ENCODE measurements at places on chromosomes 6 and 20.

DNA sequence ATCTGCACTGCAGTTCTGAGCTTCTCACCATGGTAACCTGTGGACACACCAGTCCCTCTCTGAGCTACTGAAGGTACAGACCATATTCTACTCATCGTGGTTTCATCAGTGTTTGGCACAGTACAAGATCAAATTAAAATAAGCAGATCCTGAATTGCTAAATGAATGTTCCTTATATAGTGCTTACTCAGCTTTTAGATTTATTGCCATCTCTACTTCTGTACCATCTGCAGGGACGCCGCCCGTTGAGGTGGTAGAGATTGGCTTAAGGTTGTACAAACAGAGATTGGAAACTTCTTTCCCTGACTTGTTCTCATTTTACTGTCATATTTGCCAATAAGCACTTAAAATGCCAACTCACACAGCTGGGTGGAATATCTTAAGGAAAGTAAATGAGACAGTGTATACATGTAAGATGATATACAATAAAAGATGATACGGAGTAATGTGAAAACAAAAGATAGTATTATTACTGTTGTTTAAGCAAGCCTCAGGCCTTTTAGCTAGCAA is 223.4 kb upstream of the FOXQ1 start:
- DNase-seq = no peak

GRCh38 chr6:127784468-127784867 is 116.4 kb downstream of the THEMIS start:
- DNase-seq = no peak

DNA sequence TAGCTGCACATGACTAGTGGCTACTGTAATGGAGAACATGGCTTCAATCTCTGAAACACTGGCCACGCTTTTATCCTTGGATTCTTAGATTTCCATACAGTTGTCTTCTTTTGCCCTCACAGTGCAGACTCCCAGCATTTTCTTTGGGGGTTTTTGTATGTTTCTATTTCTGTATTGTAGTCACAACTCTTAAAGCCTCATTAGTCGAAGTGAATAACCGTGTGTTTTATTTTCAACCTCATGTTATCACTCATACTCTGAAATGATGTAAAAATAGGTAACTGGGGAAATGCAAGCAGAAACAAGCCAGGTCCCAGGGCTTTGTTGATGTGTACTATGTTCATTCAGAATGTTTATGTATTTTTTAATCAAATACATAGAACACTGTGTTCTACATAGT is 162.9 kb downstream of the JARID2 start:
- no peak for DNase-seq

- DNase-seq = no peak
Observed at GRCh38 chr6:47427680-47428079, 49.9 kb upstream of the CD2AP start.

GRCh38 chr20:49562311-49563014 is 5.5 kb downstream of the PTGIS start:
- DNase-seq = no peak

GRCh38 chr20:36268440-36269342 is 32.4 kb downstream of the AAR2 start:
- no peak for DNase-seq

DNA sequence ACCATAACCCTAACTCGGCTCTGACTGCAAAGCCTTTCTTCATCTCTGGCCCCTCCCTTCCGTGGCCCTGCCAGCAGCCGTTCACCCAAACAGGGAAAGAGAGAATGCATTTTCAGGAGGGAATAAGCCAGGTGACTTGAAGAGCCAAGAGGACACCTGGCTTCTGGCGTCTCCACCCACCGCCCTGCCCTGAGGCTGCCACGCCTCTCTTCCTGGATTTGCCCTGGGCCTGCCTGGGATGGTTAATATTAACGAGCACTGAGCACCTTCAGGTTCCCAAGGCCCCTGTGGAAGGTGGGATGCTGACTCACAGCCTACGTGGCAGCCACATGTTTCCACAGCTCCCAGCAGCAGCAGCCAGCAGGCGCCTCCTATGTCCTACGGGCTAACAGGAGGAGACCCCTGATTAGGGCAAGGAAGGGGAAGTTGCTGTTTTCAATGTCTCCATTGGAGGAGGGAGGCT is 138.0 kb upstream of the RREB1 start:
- no peak for DNase-seq

GRCh38 chr20:40956542-40957264 is 71.9 kb upstream of the TOP1 start:
- no peak for DNase-seq

- DNase-seq = no peak
Observed at GRCh38 chr20:7449269-7449668, 491.0 kb downstream of the HAO1 start.

GRCh38 chr6:112199001-112199403 is 55.4 kb downstream of the LAMA4 start:
- DNase-seq = no peak

- DNase-seq = no peak
Observed at GRCh38 chr6:128601060-128601459, 80.7 kb upstream of the PTPRK start.

DNA sequence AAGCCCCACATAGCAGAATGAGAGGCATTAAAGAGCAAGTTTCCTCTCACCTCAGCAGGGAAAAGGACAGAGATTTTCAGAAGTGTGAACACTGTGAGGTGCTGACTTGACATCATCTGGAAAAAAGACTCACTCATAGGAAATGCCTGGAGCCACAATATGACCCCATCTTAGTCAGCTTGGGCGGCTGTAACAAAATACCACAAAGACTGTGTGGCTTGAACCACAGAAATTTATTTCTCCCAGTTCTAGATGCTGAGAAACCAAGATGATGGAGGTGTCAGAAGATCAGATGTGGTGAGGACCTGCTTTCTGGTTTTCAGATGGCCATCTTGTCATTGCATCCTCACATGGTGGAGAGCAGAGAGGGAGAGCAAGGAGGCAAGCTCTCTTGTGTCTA is 253.1 kb downstream of the ADGB start:
- DNase-seq = no peak

DNA sequence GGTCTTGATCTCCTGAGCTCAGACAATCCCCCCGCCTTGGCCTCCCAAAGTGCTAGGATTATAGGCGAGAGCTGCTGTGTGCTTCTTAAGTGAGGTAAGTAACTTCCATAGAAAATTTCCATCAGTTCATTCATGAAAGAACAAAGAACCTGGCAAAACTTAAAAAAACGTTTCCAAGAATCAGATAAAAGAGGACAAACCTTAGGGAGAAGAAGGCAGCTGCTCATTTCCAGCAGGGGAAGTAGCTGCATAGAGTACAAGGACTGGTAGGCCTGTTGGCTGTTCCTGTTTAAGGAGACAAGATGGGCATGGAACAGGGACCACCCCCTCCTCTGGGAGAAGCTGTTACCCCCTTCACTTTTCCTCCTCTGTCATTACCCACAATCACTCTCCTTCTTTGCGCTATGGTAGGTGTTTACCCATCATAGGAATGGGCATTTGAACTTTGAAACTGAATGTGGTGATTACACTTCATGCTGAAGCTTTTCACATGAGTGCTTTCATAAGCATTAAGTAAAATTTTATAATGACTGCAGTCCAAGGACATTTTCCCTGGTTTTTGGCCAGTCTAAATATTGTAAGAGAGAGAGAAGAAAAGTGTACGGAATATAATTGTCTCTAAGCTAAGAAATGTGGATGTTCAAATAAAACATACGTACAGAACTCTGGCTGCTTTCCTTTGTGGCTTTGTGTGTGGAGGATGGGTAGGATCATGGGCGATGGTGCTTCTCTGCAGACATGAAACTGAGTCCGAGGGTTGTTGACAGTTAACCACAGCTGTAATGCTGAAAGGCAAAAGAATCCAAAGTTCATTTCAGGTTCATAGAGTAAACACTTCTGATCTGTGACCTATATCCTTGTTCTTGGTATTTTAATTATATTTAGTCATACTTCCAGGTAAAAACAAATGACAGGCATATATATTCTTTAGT is 56.4 kb downstream of the CCN2 start:
- DNase-seq = no peak

DNA sequence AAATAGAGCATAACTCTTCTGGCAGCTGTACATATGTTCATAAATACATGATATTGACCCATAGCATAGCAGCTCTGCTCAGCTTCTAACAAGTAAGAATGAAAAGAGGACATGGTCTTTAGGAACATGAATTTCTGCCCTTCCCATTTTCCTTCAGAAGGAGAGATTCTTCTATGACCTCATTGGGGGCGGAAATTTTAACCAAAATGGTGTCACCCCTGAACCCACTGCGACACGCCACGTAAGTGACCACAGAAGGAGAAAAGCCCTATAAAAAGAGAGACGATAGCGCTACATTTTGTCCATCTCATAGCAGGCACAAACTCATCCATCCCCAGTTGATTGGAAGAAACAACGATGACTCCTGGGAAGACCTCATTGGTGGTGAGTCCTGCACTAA is at the start of gene IL17A:
IL17A (plus strand) TSS at position 301 of the 400 bp plus-strand sequence; CDS start at position 358, 57 bp downstream.
- no peak for DNase-seq

DNA sequence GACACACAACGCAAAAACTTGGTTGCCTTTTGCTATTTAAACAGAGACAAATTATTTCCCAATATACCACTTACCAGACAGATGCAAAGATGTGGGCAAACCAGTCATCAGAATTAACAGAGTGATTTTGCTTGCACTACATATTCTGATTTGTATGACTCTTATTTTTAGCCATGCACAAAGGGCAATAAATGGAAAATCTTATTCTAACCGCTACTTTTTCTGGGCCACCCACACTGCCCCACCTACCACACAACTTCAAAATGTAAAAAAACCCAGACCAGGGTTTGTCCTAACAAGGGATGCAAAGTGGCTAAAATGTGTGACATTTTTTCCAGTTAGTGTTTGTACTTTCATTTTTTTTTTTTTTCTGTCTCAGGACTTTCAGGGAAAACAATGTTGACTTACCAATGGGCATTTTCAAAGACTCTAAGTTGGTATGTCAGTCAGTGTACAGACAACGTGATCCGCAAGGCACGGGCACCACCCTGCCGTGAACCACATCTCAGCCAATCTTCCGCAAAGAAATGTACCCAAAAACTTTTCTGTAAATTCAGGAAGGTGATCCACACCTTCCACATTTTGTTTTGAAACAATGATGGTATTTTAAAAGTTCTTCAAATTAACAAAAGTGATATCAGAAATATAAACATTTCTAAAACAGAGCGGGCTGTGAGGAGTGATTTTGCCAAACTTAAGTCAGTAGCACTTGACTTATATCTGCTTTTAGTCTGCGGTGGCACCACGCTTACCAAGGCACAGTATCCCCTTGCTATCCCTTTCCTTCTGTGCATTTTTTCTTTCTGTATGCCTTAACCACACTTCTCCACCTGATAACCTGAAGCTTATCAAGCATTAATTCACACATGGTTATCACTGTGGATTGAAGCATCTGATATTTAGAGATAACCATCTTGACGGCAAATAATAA is 185.6 kb downstream of the GJA10 start:
- DNase-seq = no peak

DNA sequence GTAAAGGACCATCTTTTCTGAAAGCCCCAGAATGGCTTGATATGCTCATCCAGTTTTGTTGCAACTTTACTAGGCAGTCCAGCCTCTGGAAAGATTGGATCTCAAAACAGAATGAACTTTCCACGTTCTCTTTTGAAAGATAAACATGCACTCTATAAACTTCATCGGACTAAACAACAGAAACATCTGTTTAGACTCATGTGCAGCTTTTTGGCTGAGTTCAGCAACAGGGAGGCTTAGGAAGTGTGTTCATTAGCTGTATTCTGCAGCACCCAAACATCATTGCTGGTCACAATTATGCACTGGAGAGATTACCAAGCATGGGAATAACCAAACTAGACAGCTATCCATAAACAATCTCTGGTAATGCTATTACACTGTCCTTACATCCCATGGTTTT is 180.5 kb downstream of the TENT5A start:
- no peak for DNase-seq

GRCh38 chr20:41034239-41034638 is 5.6 kb downstream of the TOP1 start:
- DNase-seq = peak; percentile 46

- no peak for DNase-seq
Observed at GRCh38 chr6:149409617-149410016, 9.6 kb downstream of the SUMO4 start.

DNA sequence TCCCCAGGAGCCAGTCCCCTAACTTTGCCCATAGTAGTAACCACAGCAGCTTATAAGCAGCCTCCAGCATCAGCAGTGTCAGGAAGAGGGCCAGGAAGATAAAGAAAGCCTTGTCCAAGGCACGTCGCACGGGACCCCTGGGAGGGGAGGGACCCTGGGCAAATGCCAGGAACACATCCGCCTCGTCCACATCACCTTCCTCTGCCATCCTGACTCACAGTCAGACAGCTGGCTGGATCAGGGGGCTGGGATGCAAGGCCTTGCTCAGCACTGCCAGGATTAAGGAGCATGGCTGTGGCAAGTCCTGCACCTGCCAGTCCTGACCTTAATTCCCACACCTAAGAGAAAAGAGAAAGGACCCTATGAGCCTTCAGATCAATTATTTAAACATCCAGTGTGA is 11.5 kb upstream of the ZBTB22 start:
- no peak for DNase-seq

DNA sequence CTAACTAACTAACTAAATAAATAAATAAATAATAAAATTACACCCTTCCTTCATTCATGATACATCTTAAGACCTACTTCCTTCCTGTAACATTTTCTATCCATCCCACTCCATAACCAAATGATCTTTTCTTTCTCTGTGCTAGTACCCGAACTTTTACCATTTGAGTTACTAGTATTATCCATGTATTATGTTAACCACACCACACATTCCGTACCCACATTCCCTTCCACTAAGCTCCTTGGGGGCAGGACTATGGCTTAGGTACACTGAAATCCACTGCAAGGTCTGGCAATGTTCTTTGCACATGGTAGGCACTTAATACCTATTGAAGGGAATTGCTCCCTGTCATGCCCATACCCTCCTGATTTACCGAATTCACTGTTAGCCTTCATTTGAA is 24.9 kb downstream of the REPS1 start:
- no peak for DNase-seq

DNA sequence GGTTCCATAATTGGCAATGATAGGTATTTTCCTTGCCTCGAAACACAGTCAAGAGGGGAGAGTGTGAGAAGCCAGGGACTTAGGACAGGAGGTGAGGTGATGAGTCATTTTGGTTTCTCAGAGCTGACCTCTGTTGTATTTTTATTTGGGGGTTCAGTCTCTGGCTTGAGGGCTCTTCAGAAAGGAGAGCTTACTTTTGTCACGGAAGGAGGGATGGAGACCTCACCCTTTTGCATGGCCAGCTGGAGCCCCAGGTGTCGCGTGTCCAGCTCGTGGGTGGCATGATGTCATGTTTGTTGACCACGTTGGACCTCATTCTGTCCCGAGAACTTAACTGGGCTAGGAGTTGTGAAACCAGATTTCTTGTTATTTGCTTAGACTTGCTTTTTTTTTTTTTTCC is 293.9 kb downstream of the QKI start:
- DNase-seq = no peak

DNA sequence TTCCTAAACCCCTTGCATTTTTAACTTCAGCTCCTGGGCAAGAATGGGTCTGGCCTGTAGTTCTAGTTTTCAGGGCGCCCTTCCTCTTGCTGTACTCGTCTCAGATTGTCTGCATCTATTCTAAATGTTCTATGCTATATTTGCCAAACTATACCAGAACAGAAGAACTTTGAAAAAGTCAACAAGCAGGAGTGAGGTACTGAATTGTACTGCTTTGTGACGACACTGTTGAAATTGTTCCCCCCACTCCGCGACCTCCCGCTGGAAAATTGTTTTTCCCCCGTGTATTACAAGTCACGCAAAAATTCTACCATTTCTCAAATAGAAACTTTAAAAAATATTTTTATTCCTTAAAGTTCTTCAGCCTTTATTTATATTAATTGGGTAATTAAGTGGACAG is 73.9 kb downstream of the CBFA2T2 start:
- DNase-seq = no peak

All from DMS 273 treated with DMSO at 0.1 percent for 48 hours (cell line).